ENCODE measurements at places on chromosomes 2 and 18. TPM values are rescaled to one million over a fixed set of nuclear protein-coding genes. Genes with fewer than 3 reads are reported as not detected.

- no peaks in the 10 kb centered on the region for H3K27me3 ChIP-seq
- H3K27ac ChIP-seq, result no peak overlapping the region
- H3K4me3 ChIP-seq, result no peak overlapping the region
- DNase-seq, result no peak
- H3K36me3 ChIP-seq, result no peaks in the 10 kb centered on the region
Measured at GRCh38 chr2:42087137-42087856, 39.5 kb downstream of the PKDCC start.

- DNase-seq, result peak; percentile 86
- H3K4me3 ChIP-seq, result peak overlapping the region; percentile 77
- no peaks in the 10 kb centered on the region for H3K27me3 ChIP-seq
- H3K36me3 ChIP-seq, result peaks cover 11% of the 10 kb centered on the region
- peak overlapping the region; percentile 89 for H3K27ac ChIP-seq
Measured at GRCh38 chr18:79988071-79988450, 302 bp downstream of the TXNL4A start.

- H3K4me1 ChIP-seq, result peaks cover 34% of the 10 kb centered on the region
- H3K27ac ChIP-seq, result peak overlapping the region; percentile 88
- no peak overlapping the region for H3K4me3 ChIP-seq
- no peaks in the 10 kb centered on the region for H3K27me3 ChIP-seq
Measured at GRCh38 chr18:57210107-57210715, 63.3 kb downstream of the BOD1L2 start.

DNA sequence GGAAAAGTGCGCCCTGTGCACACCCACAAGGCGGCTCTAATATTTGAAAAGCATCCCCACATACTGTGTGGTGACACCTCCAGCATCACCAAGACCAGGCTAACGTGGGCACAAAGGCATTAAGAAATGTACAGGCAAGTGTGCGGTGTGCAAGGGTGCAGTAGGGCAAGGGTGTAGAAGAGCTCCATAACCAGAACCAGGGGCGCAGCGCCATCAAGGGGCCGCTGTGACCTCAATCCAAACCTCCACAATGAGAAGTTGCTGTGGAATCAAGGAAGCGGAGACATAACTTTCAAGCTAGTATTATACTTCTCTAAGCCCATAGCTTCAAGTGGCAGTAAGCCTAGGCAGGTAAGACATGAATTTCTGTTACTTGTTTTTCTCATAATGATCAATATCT is 13.0 kb downstream of the L3MBTL4 start:
- DNase-seq, result peak; percentile 11
- H3K4me1 ChIP-seq, result no peaks in the 10 kb centered on the region
- H3K36me3 ChIP-seq, result no peaks in the 10 kb centered on the region

GRCh38 chr2:37085731-37086147 is 1.4 kb downstream of the GPATCH11 start:
- H3K4me3 ChIP-seq, result no peak overlapping the region
- no peaks in the 10 kb centered on the region for H3K27me3 ChIP-seq
- peaks cover 10% of the 10 kb centered on the region for H3K36me3 ChIP-seq
- H3K27ac ChIP-seq, result no peak overlapping the region

DNA sequence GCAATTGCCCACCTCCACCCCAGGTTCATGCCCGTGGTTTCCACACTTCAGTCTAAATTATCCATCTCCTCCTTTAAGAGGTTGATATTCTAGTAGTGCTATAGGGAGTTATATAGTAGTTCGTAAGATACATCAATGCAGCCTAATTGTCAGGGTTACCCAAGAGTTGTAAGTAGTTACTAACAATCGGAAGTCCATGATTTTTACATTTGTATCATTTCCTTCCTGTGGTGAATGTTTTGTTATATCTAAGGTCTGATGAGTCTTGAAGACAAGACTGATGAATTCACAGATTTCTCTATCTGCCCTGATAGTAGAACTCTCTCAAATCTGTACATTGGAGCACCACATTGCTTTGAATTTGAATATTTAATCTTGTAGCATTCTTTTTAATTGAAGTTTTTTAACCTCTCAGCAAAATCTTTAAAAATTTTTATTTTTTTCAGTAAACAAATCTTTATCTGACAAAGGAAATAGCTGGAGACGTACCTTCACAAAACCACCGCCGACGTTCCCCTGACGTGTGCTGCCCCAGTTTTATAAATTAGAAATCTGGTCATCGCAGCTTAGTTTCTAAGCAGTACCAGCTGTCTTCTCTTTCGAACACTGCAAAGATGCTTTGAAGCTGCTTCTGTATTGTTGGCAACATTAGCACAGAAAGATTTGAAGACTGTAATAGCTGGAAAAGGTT is 264.5 kb downstream of the SOCS6 start:
- no peak overlapping the region for H3K27ac ChIP-seq
- no peak for DNase-seq
- no peaks in the 10 kb centered on the region for H3K4me1 ChIP-seq
- no peaks in the 10 kb centered on the region for H3K27me3 ChIP-seq
- H3K36me3 ChIP-seq, result no peaks in the 10 kb centered on the region

- no peaks in the 10 kb centered on the region for H3K27me3 ChIP-seq
- no peaks in the 10 kb centered on the region for H3K36me3 ChIP-seq
- no peak overlapping the region for H3K27ac ChIP-seq
- no peak for DNase-seq
- H3K4me3 ChIP-seq, result no peak overlapping the region
- no peaks in the 10 kb centered on the region for H3K4me1 ChIP-seq
Measured at GRCh38 chr18:68826121-68826520, 28.2 kb downstream of the CCDC102B start.

DNA sequence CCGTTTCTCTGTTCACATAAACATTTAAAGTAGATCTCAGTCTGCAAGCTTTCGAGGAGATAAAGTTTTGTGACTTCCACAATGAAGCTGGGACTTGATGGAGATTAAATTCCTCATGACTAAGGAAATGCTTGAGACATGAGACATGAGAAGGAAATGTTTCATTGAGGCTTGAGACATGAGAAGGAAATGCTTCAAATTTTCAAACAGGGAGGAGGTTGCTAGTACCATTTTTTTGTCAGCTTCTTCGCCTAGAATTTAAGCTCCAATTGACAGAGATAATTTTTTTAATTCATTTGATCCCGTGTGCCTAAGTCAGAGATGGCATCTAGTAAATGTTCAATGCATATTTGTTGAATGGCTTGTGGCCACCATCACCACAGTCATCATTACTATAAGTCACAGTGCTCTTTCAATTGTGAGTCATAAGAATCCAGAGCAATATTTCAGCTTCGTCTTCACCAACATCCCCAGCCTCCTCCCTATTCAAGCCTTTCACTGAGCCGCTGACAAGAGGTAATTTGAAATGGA is 543 bp upstream of the MARCHF4 start:
- H3K27me3 ChIP-seq, result peaks cover 48% of the 10 kb centered on the region
- no peak overlapping the region for H3K27ac ChIP-seq
- H3K4me3 ChIP-seq, result no peak overlapping the region
- no peak for DNase-seq
- peaks cover 2% of the 10 kb centered on the region for H3K4me1 ChIP-seq
- H3K36me3 ChIP-seq, result no peaks in the 10 kb centered on the region

DNA sequence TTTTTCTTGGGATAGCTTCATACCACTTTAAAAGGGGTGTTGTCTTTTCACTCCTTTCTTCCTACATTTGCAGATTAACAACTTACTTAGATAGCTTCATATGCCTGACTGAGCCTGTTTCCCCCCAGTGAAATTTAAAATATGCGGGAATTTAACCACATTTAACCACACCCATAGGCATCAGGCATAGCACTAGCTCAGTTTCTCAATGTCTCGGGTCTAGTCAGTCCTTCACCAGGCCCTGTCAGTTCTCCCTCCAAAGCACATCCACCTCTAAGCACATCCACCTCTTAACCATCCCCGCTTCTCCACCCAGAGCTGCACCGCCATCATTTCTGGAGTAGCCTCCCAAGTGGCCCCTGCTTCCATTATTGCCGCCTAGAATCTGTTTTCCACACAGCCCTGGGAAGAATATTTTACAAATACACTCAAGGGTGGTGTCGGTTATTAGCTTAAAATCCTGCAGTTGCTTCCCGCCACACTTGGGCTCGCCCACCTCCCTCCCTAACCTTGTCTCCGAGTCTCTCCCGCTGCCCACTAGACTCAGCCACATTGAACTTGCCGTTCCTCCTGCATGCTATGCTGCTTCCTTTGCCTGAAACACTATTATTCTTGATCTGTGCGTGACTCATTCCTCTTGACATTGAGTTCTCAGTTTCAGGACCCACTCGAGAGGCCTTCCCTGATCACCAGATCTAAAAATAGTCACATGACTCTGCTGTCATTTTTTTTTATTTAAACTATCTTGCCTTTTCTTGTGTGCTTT is 68.3 kb downstream of the SPTBN1 start:
- H3K4me1 ChIP-seq, result peaks cover 9% of the 10 kb centered on the region
- DNase-seq, result no peak
- H3K36me3 ChIP-seq, result no peaks in the 10 kb centered on the region
- H3K27me3 ChIP-seq, result no peaks in the 10 kb centered on the region
- H3K4me3 ChIP-seq, result no peak overlapping the region

GRCh38 chr2:232817756-232818155 is 41.4 kb upstream of the KCNJ13 start:
- H3K36me3 ChIP-seq, result peaks cover 8% of the 10 kb centered on the region
- DNase-seq, result no peak
- H3K27me3 ChIP-seq, result no peaks in the 10 kb centered on the region
- no peak overlapping the region for H3K27ac ChIP-seq
- no peaks in the 10 kb centered on the region for H3K4me1 ChIP-seq
- H3K4me3 ChIP-seq, result no peak overlapping the region

GRCh38 chr18:49563130-49563540 is 1.3 kb downstream of the LIPG start:
- H3K27me3 ChIP-seq, result no peaks in the 10 kb centered on the region
- peak; percentile 60 for DNase-seq
- no peaks in the 10 kb centered on the region for H3K36me3 ChIP-seq
- no peak overlapping the region for H3K4me3 ChIP-seq

GRCh38 chr2:232435805-232436204 is 20.1 kb upstream of the ALPI start:
- no peaks in the 10 kb centered on the region for H3K4me1 ChIP-seq
- H3K27me3 ChIP-seq, result no peaks in the 10 kb centered on the region
- H3K4me3 ChIP-seq, result no peak overlapping the region
- DNase-seq, result no peak

DNA sequence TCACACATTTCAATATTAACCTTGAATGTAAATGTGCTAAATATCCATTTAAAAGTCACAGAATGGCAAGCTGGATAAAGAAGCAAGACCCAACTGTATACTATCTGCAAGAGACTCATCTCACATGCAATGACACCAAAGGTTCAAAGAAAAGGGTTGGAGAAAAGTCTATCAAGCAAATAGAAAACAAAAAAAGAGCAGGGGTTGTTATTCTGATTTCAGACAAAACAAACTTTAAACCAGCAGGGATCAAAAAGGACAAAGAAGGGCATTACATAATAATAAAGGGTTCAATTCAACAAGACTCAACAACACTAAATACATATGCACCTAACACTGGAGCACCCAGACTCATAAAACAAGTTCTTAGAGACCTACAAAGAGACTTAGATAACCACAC is 14.5 kb upstream of the UNC80 start:
- H3K27ac ChIP-seq, result no peak overlapping the region
- H3K36me3 ChIP-seq, result no peaks in the 10 kb centered on the region
- H3K4me1 ChIP-seq, result no peaks in the 10 kb centered on the region
- no peak overlapping the region for H3K4me3 ChIP-seq
- H3K27me3 ChIP-seq, result no peaks in the 10 kb centered on the region
- DNase-seq, result no peak

- H3K27ac ChIP-seq, result no peak overlapping the region
- no peaks in the 10 kb centered on the region for H3K27me3 ChIP-seq
- no peak overlapping the region for H3K4me3 ChIP-seq
- H3K36me3 ChIP-seq, result peaks cover 16% of the 10 kb centered on the region
- DNase-seq, result no peak
Measured at GRCh38 chr18:8620845-8621244, 11.6 kb downstream of the RAB12 start.

Gene PPP4R1
- polyA plus RNA-seq, result 31.1 TPM

Gene SPATA3
- not detected for polyA plus RNA-seq

Gene C2orf76
- 13.5 TPM for polyA plus RNA-seq

Gene SPHKAP
- polyA plus RNA-seq, result not detected

Gene UPP2
- polyA plus RNA-seq, result not detected

All from small intestine (tissue), 16 donors.